ENCODE measurements at places on chromosomes 4 and X. TPM values are rescaled to one million over a fixed set of nuclear protein-coding genes. Genes with fewer than 3 reads are reported as not detected.

Gene FHL1
- 13.8 TPM for total RNA-seq

Gene REPS2
- 0.36 TPM for total RNA-seq

Gene RASSF6
- total RNA-seq = not detected

Gene ERAS
- not detected for total RNA-seq

Gene GYPE
- 0.32 TPM for total RNA-seq

Gene ADAM29
- not detected for total RNA-seq

Gene CCKAR
- not detected for total RNA-seq
